ENCODE measurements at places on chromosomes 16 and 17.

DNA sequence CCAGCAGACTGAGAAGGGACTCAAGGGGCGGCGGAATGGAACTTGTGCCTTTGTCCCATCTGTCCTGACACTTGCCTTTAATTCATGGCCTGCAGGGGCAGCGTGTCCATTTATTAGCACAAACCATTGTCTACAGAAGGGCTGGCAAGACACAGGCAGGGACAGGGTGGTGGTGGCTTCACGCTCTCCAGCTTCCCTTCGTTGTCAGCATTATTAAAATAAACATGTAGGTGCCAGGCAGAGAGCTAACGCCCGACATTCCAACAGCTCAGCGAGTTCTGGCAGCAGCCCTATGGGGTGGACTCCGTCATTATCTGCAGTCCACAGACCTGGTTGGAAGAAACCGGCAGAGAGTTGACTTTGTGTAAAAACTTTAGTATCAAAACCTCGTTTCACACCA lies 16.3 kb downstream of the DNAI2 start:
- DNase-seq = no peak

GRCh38 chr16:30092373-30093010 lies 768 bp upstream of the TBX6 start:
- DNase-seq = peak; percentile 95

DNA sequence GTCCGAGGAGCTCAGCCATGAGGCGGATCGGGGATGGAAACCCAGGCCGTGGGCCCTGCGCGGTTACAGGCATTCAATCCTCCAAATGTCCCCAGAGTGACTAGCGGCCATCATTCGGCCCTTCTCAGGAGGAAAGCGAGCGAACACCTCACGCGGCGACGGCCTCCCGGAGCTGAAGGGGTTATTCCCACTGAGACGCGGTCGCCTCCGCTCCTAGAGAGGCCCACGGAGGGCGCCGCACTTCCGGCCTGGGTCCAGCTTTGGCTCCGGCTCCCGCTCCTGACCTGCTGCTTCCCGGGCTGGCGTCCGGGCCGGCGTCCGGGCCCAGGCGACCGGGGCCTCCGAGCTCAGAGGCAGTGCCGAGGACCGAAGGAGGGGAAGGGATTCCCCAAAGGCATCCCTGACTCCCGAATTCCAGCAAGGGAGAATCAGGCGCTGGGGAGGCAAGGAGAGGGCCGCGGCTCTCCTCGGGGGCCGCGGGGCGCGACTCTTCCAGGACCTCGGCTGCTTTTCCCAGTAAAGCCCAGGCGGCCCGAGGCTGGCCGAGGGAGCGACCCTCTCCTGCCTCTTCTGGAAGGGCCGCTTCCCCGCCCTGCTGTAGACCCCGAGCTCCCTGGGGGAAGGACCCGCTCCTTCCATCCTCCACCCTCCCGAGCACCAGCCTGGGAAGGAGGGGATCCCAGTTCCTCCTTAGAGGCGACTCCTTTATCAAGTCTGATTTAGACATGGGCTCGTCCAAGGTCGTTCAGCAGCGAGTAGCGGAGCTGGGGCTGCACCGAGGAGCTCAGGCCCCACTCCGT lies 18.6 kb upstream of the ZNF629 start:
- peak; percentile 54 for DNase-seq

- DNase-seq = no peak
Observed at GRCh38 chr17:58277802-58278595, 2.7 kb downstream of the MPO start.

DNA sequence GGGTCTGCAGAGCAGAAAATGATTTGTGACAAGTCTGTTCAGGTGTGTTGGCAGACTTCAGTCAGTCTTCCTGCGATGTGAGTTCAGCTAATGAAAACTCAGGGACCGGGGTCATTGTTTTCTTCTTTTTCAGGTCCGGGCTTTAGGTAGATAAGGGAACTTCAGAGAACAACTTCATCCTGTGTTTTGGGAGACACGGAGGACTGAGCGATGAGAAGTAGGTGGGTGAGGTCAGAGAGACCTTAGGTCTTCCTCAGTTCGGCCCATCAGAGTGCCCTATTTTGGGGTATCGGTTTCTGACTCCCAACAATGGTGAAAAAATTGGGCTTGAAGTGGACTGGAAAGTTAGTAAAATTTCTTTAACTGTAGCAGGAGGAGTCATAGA lies 88.9 kb upstream of the ATF7IP2 start:
- peak; percentile 62 for DNase-seq

GRCh38 chr17:43428524-43428923 lies 29.7 kb downstream of the ARL4D start:
- no peak for DNase-seq

GRCh38 chr16:48323783-48324775 lies 61.1 kb downstream of the SIAH1 start:
- no peak for DNase-seq

- no peak for DNase-seq
Observed at GRCh38 chr17:34411646-34412421, 48.8 kb upstream of the CCL1 start.

DNA sequence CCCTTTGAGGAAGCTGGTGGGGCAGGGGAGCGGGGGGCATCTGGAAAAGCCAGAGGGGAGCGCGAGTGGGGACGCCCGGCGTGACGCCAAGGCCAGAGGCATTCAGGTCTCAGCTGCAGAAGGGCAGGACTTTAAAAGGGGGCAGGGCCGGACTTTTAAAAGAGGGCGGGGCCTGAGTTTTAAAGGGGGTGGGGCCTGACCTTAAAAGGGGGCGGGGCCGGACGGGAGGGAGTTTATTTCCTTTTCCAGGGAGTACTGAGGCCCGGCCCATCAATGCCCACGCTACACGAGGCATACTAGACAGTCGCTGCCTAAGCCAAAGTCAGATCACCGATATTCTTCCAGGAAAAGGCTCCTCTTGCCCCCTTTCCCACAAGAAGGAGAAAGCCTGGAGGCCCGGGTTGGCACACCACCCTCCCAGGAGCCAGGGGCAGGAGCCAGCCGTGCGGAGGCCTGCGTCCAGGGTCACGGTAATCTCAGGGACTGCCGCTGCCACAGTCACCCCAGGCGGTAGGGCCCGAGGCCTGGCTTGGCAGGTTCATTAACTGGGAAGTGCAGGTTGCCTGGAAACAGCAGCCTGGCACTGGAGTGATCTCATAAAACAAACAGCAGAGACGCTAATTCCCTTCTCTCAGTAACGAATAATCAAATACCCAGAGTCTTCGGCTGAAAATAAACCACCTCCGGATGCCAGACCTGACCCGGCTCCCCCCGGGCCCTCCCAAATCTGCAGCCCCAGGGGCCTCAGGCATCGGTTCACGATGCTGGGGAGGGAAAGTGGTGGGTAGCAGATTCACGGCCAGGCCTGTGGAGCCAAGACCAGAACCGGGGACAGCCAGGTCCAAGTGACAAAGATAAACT lies 90.7 kb downstream of the TIMM22 start:
- DNase-seq = no peak

- DNase-seq = no peak
Observed at GRCh38 chr16:83925095-83925905, 26.4 kb downstream of the MLYCD start.

GRCh38 chr16:13181432-13181831 lies 280.0 kb downstream of the SHISA9 start:
- no peak for DNase-seq

- no peak for DNase-seq
Observed at GRCh38 chr17:19457830-19458271, 46.8 kb downstream of the RNF112 start.

GRCh38 chr17:34840750-34841149 lies 120.5 kb downstream of the CCT6B start:
- peak; percentile 5 for DNase-seq

Measured in GM12865 (cell line).